ENCODE measurements at places on chromosomes 1 and 21. TPM values are rescaled to one million over a fixed set of nuclear protein-coding genes. Genes with fewer than 3 reads are reported as not detected.

DNA sequence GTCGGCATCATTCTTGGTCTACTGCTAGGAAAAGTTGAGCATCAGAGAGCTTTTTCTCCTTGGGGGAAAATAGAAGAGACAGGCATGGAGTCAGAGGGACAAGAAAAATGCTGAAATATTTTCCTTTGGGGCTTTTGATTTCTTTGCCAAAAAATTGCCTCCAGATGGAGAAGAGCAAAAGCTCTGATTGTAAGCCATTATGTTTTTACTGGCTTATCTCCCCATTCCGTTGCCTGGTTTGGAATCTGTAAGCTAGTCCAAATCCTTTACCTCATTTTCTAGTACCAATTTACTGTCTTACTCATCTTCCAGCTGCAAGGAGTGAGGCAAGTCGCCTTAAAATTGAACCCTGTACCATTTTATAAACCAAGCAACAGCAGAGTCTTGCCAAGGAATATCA lies 23.3 kb upstream of the NBL1 start:
- no peaks in the 10 kb centered on the region for H3K27me3 ChIP-seq
- H3K36me3 ChIP-seq: peaks cover 23% of the 10 kb centered on the region
- no peak overlapping the region for H3K4me3 ChIP-seq

- H3K36me3 ChIP-seq: no peaks in the 10 kb centered on the region
- no peak for DNase-seq
- peak overlapping the region; percentile 66 for H3K27ac ChIP-seq
- H3K27me3 ChIP-seq: no peaks in the 10 kb centered on the region
- H3K4me1 ChIP-seq: no peaks in the 10 kb centered on the region
Measured at GRCh38 chr1:31413405-31414001, 490 bp downstream of the SERINC2 start.

DNA sequence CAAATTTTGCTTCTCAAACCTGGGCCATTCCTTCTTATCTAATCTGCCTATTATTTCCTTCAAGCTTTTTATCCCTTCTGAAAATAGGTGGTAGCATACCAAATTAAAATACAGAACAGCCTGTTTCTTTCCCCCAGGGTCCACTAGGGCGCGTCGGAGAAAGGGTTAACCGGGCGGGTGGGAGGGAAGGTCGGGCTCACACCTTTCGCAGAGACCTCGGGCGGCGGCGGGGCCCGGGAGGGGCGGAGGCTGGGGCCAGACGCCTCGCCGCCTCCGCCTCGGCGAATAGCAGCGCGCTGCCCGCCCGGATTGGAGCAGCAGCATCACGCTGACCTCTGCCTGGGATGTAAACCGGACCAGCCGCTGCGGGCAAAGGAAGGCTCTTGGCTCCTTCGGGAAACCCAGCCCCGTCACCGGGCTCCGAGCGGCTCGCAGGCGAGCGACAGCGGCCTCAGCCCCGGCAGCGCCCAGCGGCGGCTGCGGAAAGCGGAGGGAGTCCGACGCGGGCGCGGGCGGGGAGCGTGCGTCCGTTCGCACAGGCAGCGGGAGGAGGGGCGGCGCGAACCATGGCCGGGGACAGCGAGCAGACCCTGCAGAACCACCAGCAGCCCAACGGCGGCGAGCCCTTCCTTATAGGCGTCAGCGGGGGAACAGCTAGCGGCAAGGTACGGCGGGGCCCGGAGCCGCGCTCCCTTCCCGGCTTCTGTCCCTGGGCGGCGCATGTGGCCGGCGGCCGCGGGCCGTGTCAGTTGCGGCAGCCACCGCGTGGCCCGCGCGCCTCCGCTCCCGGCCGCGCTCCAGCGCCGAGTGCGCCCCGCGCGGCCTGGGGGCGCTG lies at the start of gene UCK2:
UCK2 (plus strand) TSS at position 347 of the 835 bp plus-strand sequence; CDS start at position 567, 220 bp downstream.
- H3K27me3 ChIP-seq: no peaks in the 10 kb centered on the region
- peak within 1 kb of the TSS; percentile 72 for H3K27ac ChIP-seq
- H3K4me1 ChIP-seq: peaks cover 18% of the 10 kb centered on the region
- no peak for DNase-seq
- H3K36me3 ChIP-seq: no peaks in the 10 kb centered on the region

DNA sequence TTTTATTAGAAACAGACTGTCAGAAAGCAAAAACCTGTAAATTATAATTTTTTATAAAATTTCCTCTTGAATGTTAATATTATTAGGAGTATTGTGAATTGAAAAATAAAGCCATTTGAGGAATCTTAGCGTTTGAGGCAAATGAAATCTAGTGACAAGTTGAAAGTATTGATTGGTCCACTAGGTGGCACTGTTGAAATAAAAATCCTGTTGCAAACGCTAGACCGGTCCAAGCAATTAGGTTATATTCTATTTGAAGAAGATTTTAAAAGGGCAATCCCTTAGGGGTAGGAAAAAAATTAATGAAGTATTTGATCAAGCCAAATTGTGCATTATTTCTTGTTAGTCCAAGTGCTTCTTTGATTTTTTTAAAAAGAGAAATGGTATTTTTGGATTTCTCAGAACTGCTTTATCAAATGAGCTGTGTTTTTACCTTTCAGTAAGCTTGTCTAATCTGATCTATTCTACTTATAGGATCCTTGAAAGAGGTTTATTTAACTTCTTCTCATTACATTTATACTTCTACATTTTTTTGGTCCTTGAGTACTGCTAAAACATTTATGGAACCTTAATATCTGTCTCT lies 57.7 kb downstream of the ATG4C start:
- H3K27me3 ChIP-seq: no peaks in the 10 kb centered on the region
- no peak overlapping the region for H3K4me3 ChIP-seq
- no peak overlapping the region for H3K27ac ChIP-seq
- H3K36me3 ChIP-seq: no peaks in the 10 kb centered on the region
- no peak for DNase-seq
- no peaks in the 10 kb centered on the region for H3K4me1 ChIP-seq

DNA sequence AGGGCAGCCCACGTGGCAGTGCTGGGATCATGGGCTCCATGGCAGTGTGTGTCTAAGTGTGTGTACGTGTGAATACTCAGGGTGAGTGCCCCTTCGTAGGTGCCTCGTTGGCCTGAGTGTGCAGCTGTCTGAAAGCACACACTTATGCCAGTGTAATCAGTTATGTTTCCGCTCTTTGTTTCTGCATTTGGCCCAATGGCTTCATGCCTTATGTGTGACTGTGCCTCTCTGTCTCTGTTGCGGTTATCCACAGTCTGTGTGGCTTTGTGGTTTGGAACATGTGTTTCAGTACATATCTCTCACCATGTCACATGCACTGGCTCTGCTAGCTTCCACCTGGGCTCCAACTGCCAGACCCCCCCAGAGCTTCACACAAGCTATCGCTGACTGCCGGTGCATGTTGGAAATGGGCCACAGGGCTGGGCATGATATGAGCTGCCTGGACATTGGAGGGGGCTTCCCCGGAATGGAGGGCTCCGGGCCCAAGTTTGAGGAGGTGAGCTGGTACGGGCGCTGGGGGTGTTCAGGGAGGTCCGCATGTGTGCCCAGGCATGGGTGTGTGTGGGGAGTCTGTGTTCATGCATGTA lies 70.3 kb upstream of the TINAGL1 start:
- no peak overlapping the region for H3K27ac ChIP-seq
- H3K36me3 ChIP-seq: no peaks in the 10 kb centered on the region
- DNase-seq: no peak
- no peaks in the 10 kb centered on the region for H3K27me3 ChIP-seq
- H3K4me3 ChIP-seq: no peak overlapping the region

DNA sequence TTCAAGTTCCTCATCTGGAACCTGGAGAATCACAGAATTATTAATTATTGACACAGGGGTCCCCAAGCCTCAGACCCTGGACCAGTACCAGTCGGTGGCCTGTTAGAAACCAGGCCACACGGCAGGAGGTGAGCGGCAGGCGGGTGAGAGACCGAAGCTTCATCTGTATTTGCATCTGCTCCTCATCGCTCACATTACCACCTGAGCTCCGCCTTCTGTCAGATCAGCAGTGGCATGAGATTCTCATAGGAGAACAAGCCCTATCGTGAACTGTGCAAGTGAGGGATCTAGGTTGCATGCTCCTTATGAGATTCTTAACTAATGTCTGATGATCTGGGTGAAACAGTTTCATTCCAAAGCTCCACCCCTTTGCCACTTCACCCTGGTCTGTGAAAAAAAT lies 125.9 kb downstream of the C1orf21 start:
- H3K4me1 ChIP-seq: peaks cover 29% of the 10 kb centered on the region
- H3K27me3 ChIP-seq: no peaks in the 10 kb centered on the region
- no peak overlapping the region for H3K27ac ChIP-seq

Gene GALE
- 12.3 TPM for total RNA-seq

Gene MARK1
- total RNA-seq: 13.0 TPM

Gene CDCP2
- total RNA-seq: not detected

Gene RGS13
- 0.98 TPM for total RNA-seq

Gene SMCP
- not detected for total RNA-seq

Gene CD1E
- total RNA-seq: 2.5 TPM

Gene HSD3B1
- not detected for total RNA-seq

Measured in vagina (tissue), 2 donors.